ENCODE measurements at places on chromosomes 1 and 21.
A peak's percentile ranks its signal among the peaks of the same experiment; 100 is the strongest.

- DNase-seq = no peak
These were observed 708 bp upstream of the RBBP5 start for GRCh38 chr1:205122489-205122882.

GRCh38 chr1:29113413-29114117 is 10.1 kb downstream of the TMEM200B start:
- no peak for DNase-seq

DNA sequence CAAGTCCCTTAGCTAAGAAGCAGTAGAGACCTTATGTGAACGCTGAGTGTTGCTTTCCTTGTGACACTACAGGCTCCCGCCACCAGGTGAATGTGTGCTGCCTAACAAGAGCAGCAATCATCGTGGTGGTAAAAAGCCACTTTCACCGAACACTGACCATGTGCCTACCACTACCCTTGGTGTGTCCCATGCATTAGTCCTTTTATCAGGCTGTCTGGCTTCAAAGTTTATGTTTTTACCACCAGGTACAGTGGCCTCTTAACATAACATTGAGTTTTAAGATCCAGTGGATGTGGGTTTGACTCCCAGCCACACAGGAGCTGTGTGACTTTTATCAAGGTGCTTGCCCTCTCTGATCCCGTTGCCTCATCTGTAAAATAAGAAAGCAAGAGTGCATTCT is 1.7 kb downstream of the C1QB start:
- DNase-seq = no peak

DNA sequence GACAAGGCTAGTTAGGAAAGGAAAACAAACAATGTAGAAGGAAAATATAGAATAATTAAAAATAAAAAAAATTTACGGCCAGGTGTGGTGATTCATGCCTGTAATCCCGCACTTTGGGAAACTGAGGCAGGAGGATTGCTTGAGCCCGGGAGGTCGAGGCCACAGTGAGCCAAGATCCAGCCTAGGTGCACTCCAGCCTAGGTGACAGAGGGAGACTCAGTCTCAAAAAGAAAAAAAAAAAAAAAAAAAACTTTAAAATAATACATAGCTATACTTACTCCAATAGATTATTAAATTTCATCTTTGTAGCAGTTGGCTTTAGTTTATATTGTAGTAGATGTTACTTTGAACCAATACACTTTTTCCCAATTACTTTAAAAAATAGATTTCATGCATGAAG is 32.0 kb downstream of the LIN9 start:
- no peak for DNase-seq

- peak; percentile 3 for DNase-seq
These were observed 12.5 kb upstream of the SPATC1L start for GRCh38 chr21:46196733-46197132.

GRCh38 chr21:46100426-46100825 is 2.5 kb downstream of the COL6A2 start:
- DNase-seq = no peak

DNA sequence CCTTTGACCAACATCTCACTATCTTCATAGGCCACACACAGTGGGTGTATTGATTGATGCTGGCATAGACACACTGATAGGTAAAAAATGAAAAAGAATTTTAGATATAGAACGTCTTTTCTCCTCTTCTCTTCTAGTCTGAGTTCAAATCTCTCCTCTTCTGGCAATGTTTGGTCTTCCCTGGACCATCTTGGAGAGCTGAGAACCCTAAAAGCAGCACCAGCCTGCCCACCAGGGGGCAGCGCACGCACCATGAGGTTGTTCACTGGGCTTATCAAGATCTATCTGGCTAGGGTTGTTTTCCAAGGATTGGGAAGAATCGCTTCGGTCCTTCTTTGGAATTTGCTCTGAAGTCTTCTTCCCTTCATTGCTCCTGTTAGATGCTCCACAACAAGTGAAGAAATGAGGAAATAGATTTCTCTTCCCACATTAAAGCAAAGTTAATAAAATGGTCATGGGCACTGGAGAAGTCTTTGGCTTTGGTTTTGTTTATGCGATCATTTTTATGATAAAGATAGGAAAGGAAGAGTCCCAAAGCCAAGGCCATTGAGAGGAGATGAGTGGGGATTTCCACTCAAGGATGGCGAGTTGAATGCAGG is 104.0 kb upstream of the OLIG2 start:
- DNase-seq = peak; percentile 67

GRCh38 chr1:54671985-54672608 is 30.5 kb downstream of the MROH7 start:
- peak; percentile 79 for DNase-seq

DNA sequence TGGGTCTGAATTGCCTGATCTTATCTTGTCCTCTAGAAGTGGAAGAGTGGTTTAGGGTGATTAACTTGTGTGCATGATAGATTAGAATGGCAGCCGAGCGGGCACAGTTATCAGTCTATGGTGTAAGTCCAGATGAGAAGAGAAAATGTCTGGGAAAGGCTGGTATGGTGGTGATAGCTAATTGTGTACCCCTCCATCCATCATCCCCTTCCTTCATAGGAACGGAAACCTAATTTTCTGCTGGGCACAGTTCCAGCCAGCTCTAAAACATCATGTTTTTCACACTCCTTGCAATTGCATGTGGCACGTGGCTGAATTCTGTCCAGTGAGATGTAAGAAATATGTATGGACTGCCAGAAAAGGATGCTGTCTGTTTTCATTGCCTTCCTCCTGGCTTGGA is 40.9 kb upstream of the ZP4 start:
- DNase-seq = no peak

- no peak for DNase-seq
These were observed 20.5 kb downstream of the RCSD1 start for GRCh38 chr1:167650269-167651160.

DNA sequence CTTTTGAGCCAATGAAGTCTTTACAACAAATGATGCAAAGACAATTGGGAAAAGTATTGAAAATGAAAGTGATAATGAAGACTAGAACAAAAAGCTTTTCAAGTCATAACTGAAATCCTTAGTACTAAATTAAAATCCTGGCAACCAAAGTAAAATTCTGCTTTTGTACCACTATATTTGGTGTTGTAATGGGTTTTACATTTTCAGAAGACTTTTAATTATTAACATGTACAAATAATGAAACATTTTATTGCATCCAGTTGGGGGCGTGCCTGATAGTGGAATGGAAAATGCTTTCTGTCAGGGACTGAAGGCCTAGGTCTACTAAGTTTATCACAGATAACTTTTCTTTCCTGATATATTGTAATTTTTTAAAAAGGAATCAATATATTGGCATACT is 89.4 kb downstream of the SDCCAG8 start:
- DNase-seq = no peak

DNA sequence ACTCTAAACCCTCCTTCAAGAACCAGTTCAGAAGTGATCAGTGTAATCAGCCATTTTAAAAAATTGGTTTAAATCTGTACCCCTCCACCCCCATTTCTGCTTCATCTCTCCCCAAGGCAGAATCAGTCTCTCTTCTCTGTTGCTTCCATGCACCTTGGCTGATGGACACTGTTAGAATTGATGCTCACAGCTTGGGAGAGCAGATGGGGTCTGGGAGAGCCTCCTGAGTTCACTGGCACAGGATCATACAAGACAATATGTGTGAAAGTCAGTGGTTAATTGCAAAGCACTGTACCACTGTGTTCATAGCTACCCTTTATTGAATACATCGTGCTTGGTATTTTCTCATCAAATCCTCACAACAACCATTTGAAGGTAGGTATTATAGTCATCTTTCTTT is 140.9 kb downstream of the ROR1 start:
- no peak for DNase-seq

DNA sequence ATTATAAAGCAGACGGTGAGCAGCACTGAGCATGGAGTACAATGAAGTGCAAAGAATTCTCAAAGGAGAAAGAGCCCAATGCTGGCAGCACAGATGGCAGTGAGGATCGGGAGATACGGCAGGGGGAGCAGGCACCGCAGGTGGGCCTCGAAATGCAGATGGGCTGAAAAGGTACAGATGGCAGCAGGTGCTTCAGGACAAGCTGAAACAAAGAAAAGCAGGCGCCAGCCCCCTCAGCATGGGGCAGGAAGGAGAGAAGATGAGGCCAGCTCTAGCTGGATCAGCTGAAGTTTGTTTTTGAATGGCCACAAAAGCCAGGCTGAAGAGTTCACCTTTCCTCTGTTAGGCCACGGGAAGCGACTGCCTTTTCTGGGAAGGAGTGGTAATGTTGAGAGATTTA is 7.7 kb downstream of the CFAP298 start:
- no peak for DNase-seq

DNA sequence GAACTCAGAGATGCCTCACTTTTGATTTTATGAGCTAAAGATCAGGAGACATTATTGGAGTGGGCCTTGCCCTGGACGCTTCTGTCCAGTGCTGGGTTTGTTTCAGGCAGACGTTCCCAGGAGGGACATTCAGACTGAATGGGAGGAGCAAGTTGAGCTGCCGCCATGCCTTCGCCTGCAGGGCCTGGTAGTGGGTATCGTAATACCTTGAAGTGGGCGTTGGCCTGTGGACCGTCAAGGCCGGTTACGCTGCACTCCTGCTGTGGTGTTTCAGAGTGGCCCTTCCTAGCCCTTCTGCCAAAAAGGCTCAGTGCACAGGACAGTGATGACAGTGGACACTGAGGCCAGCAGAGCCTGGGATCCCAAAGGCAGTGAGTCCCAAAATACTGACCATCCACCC is 1.6 kb downstream of the FAM3B start:
- no peak for DNase-seq

- no peak for DNase-seq
These were observed 10.7 kb downstream of the PLA2G5 start for GRCh38 chr1:20080441-20081352.

- no peak for DNase-seq
These were observed 11.4 kb downstream of the SEMA6C start for GRCh38 chr1:151134991-151135390.

- DNase-seq = no peak
These were observed 77.4 kb downstream of the DESI2 start for GRCh38 chr1:244730153-244730933.

- DNase-seq = no peak
These were observed 2.8 kb upstream of the ADAMTSL4 start for GRCh38 chr1:150546294-150546937.

DNA sequence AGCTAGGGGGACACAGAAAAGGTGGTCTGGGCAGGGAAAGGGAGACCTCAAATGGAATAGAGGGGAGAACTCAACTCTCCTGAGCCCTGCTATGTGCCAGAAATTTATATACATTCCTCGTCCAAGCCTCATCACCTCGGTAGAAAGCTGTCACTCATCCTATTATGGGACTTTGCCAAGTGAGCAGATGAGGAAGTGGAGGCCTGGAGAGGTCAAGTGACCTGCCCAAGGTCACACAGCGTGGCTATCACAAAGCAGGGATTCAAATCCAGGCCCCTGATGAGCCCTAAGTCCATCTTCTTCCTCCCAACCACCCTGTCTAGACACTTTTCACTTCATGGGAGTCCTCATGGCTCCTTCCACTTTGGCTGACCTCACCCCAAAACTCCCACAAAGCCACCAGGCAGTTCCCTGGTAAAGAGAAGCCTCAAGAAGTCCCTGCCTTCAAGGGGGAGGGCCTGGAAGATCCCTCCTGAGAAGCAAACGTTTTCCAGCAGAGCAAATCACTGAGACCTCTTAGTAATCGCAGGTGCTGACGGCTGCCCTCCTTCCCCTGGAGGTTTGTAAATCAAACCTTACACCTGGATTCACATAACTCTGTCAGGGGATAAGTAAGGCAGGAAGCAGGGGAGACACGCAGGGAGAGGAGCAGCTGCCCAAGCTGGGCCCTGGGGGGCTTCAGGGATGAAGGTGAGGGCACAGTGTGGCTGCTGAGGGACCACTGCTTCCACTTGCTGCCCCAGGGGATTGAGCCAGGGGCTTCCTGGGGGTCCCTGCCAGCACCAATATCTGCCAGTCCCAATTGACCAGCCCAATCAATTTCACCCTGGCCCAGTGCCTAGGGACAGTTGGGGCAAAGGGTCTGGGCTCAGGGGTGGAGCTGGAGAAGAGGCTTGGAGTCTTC is 351.2 kb downstream of the MATN1 start:
- no peak for DNase-seq

- no peak for DNase-seq
These were observed 17.2 kb downstream of the UBAP2L start for GRCh38 chr1:154237880-154238506.

DNA sequence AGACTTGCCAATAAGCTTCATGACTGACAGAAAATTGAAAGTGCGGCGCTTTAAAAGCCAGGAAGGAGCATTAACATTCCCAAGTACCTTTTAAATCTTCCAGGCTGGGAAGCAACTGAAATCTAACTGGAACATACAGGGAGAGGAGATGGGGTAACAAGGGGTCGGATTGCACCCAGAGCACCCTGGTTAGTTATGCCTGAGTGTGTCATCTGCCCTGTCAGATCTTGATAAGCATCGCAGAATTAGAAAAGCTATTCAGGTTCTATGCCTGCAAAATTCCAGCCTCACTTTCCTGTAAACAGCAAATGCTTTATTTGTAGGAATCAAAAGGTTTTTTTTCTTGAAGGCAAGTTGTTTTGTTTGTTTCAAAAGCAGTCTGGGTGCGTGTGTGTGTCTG is 58.5 kb downstream of the SERBP1 start:
- DNase-seq = no peak

DNA sequence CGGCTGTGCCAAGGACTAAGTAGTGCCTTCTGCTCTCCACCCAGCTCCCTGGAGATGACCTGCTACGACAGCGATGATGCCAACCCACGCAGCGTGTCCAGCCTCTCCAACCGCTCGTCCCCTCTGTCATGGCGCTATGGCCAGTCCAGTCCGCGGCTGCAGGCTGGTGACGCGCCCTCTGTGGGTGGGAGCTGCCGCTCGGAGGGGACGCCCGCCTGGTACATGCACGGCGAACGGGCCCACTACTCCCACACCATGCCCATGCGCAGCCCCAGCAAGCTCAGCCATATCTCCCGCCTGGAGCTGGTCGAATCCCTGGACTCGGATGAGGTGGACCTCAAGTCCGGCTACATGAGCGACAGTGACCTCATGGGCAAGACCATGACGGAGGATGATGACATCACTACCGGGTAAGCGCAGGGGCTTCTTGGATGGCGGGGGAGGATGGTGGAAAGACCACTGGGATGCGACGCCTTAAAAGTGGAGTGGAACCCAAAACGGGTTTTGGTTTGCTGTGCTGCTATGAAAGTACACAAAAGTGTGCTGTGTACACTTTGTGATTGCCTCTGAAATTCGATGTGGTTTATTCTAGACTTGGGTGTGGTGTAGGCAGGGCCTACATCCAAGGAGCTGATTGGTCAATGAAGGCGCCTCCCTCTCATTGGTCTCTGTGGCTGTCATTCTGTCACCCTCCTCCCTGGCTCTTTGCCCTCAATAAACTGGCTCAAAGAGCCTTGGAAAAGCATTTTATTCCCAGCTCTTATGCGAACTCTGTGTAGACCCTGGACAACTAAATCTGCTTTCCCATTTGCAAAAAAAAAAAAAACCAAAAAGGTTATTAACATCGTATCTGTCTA is 110.4 kb upstream of the IPO9 start:
- no peak for DNase-seq
